ENCODE measurements at places on chromosomes 6 and 20.

DNA sequence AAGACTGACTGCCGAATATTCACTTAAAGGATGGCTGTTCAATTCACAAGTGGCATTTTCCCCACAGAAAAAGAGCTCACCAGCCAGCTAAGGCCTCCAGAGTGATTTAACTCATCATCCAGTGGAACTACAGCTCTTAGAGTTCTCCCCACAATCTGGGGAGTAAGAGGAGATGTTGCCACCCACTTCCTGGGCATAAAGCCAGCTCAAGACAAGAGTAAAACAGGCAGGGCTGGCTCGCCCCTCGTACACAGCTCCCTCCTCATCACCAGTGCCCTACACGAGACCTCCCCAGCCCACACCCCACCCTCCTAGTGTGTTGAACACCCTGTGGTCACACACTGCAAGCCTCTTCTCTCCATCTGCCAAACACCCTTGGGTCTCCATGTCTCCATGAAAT, 47.2 kb upstream of the IPCEF1 start:
- no peak for DNase-seq

DNA sequence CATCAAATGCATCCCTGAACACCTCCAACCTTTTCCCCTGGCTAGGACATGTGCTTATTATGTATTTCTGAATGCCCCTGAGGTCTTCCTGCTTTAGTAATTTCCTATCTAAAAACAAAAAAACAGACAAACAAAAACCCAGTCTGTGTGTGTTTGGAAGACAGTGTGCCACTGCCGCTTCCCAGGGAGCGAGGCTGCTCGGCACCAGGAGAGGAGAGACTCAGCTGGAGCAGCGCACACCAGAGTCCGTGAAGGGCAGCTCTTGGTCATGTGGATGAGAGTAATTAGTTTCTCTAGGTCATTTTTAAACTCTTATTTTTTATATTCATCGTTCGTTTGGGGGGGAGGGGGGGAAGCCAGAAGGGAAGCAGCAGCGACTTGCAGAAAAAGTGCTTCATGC, 10.0 kb upstream of the ANKRD60 start:
- DNase-seq = no peak

DNA sequence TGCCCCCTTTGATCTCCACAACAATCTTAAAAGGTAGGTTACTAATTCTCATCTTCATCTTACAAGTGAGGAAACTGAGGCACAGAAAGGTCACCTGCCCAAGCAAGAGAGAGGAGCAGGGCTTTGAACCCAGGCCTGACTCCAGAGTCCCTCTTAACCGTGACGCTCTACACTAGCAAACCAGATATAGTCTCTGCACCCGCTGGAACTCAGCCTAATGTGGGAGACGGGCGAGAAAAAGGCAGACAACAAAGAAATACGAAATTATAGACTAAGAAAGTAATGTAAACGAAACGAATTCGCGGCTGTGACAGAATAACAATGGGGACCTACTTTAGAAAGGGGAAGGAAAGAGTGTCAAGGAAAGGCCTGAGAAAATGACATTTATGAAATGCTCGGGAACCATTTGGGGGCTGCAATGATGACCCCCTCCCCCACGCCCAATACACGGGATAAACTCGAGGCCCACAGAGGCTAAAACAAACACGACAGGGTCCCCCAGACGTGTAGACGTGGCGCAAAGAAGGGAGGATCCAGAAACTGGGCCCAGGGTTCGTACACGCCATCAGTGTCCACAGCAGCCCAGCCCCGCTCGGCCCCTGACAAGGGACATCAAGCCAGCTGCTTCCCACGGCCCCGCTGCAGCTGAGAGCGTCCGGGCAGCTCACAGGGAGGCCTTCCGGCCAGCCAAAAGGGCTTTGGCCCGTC, 637 bp downstream of the TRPC4AP start:
- peak; percentile 16 for DNase-seq

DNA sequence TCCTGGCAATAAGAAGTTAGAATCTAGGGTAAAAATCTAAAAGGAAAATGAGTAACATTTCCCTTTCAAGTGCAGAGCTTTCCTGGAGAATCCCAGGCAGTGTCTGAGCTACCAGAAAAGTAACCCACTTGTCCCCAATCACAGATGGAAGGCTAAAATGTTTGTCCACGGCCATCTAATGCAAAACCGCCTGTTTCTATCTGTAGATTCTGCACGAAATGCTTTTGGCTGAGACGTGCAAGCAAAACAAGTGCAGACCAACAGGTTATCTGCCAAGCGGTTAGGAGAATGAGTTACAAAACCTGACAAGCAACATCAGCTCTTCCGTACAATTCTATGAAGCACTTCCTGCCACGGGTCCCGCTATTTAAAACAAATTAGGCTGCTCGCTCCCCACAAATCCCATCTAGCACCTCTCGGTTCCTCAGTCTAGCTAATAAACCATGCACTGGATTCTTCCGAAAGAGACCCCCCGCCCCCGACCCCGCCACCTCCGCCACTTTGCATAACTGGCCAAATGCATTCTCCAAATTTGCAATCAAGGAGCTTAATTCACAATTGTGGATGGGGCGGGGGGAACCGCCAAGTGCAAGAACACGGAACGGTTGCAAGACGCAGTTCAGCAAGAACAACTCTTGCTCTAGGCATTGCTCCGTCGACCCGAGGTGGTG, 1.4 kb downstream of the ELOVL5 start:
- DNase-seq = no peak
